ENCODE measurements at places on chromosomes 1 and 21. TPM values are rescaled to one million over a fixed set of nuclear protein-coding genes. Genes with fewer than 3 reads are reported as not detected.

Gene NFIA
- total RNA-seq = 7.0 TPM

Gene PDC
- not detected for total RNA-seq

Gene LY9
- total RNA-seq = not detected

Gene SPOCD1
- total RNA-seq = 33.4 TPM

Gene HSD3B1
- total RNA-seq = not detected

Gene PPIAL4G
- not detected for total RNA-seq

Gene CELA3A
- total RNA-seq = 0.09 TPM

Gene EFNA4
- 11.3 TPM for total RNA-seq

Gene UBE4B
- total RNA-seq = 21.0 TPM

Gene NTRK1
- total RNA-seq = not detected

Gene CFHR5
- total RNA-seq = not detected

Gene IGFN1
- not detected for total RNA-seq

Gene CFHR1
- 0.28 TPM for total RNA-seq

Gene CCDC27
- not detected for total RNA-seq

Gene BCAR3
- 52.0 TPM for total RNA-seq

Gene SEMA4A
- total RNA-seq = 0.27 TPM

Gene PROK1
- not detected for total RNA-seq

Gene PRDM2
- total RNA-seq = 5.8 TPM

Gene AGRN
- 79.1 TPM for total RNA-seq

Gene ZNF644
- total RNA-seq = 49.5 TPM

Gene SYTL1
- total RNA-seq = under 0.01 TPM

Gene CHIA
- not detected for total RNA-seq

Gene GABPB2
- 6.6 TPM for total RNA-seq

Gene RNU1-4
- 5,329 TPM for total RNA-seq

Gene TMOD4
- 0.28 TPM for total RNA-seq

Gene CHI3L2
- total RNA-seq = not detected

Gene PLA2G2D
- not detected for total RNA-seq

Gene CLEC20A
- total RNA-seq = not detected

Gene ZNF669
- 9.0 TPM for total RNA-seq

Gene TIAM1
- total RNA-seq = 2.7 TPM

Gene RHD
- not detected for total RNA-seq

Gene FAM110D
- total RNA-seq = 2.5 TPM

Gene IQCC
- total RNA-seq = 1.3 TPM

Gene ZNF124
- 61.5 TPM for total RNA-seq

Gene CAPN9
- not detected for total RNA-seq

Gene ELAPOR1
- 0.09 TPM for total RNA-seq

Gene SERPINC1
- not detected for total RNA-seq

Gene FAM78B
- total RNA-seq = 0.09 TPM

Gene KRTAP12-2
- not detected for total RNA-seq

Gene CNST
- 10.6 TPM for total RNA-seq

Gene RUNX3
- under 0.01 TPM for total RNA-seq

Gene ADAMTS4
- total RNA-seq = 13.9 TPM

Gene SPATA1
- 1.0 TPM for total RNA-seq

Gene MATN1
- total RNA-seq = not detected

Gene CA6
- total RNA-seq = not detected

Gene QSOX1
- 222 TPM for total RNA-seq

Gene RASSF5
- 0.54 TPM for total RNA-seq

Gene FCAMR
- not detected for total RNA-seq

Gene TTC24
- not detected for total RNA-seq

Gene OR2T33
- total RNA-seq = not detected

Gene LAMC1
- total RNA-seq = 414 TPM

Gene CIART
- total RNA-seq = 0.54 TPM

Gene FCER1A
- total RNA-seq = not detected

Gene HMGN1
- total RNA-seq = 242 TPM

Gene KLHDC9
- 0.66 TPM for total RNA-seq

Gene NCF2
- total RNA-seq = not detected

Gene MRTO4
- 26.5 TPM for total RNA-seq

Gene KLF17
- total RNA-seq = not detected

Gene C1orf53
- total RNA-seq = 2.6 TPM
